K562 (cell line): ENCODE measurements at places on chromosomes 13 and 19.
A peak's percentile ranks its signal among the peaks of the same experiment; 100 is the strongest.

GRCh38 chr13:35781036-35782000 is 304.8 kb upstream of the MAB21L1 start:
- H3K4me3 ChIP-seq: no peak overlapping the region
- H3K4me1 ChIP-seq: no peaks in the 10 kb centered on the region
- H3K27me3 ChIP-seq: no peaks in the 10 kb centered on the region
- DNase-seq: no peak
- H3K27ac ChIP-seq: no peak overlapping the region

- DNase-seq: no peak
- peak overlapping the region; percentile 51 for H3K4me3 ChIP-seq
- peaks cover 84% of the 10 kb centered on the region for H3K36me3 ChIP-seq
Observed at GRCh38 chr19:39832341-39833083, 1.4 kb downstream of the DYRK1B start.

DNA sequence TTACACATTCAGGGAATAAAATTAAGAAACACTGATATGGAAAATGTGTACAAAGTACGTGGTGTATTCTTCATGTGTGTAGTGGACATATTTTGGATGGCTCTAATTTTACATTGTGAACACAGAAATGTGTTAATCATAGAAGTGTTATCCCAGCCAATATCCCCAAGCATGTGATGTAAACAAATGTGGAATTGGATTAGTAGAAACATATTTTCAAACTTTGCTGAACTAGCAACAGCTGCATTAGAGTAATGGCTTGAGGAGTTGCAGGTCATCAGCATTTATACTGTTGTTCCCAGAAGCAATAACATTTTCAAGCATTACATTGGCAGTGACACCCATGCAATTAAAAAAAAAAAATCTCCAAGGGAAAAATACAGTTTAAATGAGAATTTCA is 600.6 kb downstream of the SLITRK1 start:
- no peak for DNase-seq
- H3K4me1 ChIP-seq: no peaks in the 10 kb centered on the region
- no peaks in the 10 kb centered on the region for H3K27me3 ChIP-seq
- no peak overlapping the region for H3K27ac ChIP-seq

- H3K4me1 ChIP-seq: no peaks in the 10 kb centered on the region
- no peak overlapping the region for H3K4me3 ChIP-seq
- no peaks in the 10 kb centered on the region for H3K27me3 ChIP-seq
- no peak for DNase-seq
- H3K27ac ChIP-seq: no peak overlapping the region
- H3K36me3 ChIP-seq: no peaks in the 10 kb centered on the region
Observed at GRCh38 chr13:73401769-73402168, 343.0 kb downstream of the KLF5 start.

DNA sequence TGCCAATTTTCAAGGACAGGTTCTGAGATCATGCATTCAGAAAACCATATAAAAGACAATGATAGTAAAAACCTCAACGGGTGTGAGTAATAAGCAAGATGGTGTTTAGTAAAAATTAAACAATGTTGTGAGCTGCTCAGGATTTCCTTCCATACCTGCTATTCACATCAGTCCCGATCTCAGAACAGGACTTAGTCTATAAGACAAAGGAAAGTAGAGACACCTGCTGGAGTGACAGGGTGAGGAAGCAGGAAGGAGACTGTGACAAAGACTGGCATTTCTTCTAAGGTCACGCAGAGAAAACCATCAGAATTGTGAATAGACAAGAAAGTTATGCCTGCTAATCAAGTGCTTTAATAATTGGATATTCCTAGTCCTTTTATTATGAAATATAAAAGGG is 648.0 kb downstream of the DACH1 start:
- H3K4me3 ChIP-seq: no peak overlapping the region
- no peaks in the 10 kb centered on the region for H3K36me3 ChIP-seq
- DNase-seq: no peak

GRCh38 chr13:39403106-39403505 is 199.9 kb downstream of the LHFPL6 start:
- H3K4me3 ChIP-seq: no peak overlapping the region
- H3K27ac ChIP-seq: no peak overlapping the region
- H3K4me1 ChIP-seq: no peaks in the 10 kb centered on the region
- no peaks in the 10 kb centered on the region for H3K36me3 ChIP-seq
- no peak for DNase-seq

- H3K27ac ChIP-seq: no peak overlapping the region
- H3K36me3 ChIP-seq: no peaks in the 10 kb centered on the region
- no peak for DNase-seq
- H3K4me1 ChIP-seq: no peaks in the 10 kb centered on the region
- peaks cover 10% of the 10 kb centered on the region; the same call in 1 of the 3 replicates for H3K27me3 ChIP-seq
Observed at GRCh38 chr19:30266687-30267086, 105.5 kb upstream of the ZNF536 start.

DNA sequence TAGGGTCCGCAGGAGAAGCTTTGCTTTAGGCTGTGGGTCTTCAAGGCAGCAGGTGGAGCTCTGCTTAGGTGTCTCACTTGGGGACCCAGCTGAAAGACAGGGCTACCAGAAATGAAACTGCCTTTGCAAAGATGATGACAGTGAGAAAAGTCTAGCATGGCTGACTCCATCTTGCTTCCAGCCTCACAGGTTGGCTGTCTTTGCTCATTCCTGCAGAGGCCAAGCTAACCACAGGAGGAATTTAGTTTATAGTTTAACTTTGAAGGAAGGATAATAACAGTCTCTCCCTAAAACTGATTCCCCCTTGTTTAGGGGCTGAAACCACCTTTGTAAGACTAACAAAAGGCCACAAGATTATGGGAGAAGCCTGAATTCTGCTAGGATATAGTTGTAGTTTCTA is 252.4 kb downstream of the UQCRFS1 start:
- H3K27me3 ChIP-seq: no peaks in the 10 kb centered on the region
- H3K27ac ChIP-seq: no peak overlapping the region
- H3K36me3 ChIP-seq: no peaks in the 10 kb centered on the region
- H3K4me3 ChIP-seq: no peak overlapping the region
- no peak for DNase-seq
- H3K4me1 ChIP-seq: no peaks in the 10 kb centered on the region

GRCh38 chr19:14112051-14112808 is 5.3 kb downstream of the PRKACA start:
- DNase-seq: no peak
- no peaks in the 10 kb centered on the region for H3K27me3 ChIP-seq
- no peaks in the 10 kb centered on the region; the same call in 2 of the 3 replicates for H3K36me3 ChIP-seq
- H3K4me1 ChIP-seq: peaks cover 49% of the 10 kb centered on the region
- no peak overlapping the region for H3K27ac ChIP-seq
- no peak overlapping the region for H3K4me3 ChIP-seq

GRCh38 chr19:9467161-9467560 is 31.3 kb downstream of the ZNF560 start:
- H3K36me3 ChIP-seq: no peaks in the 10 kb centered on the region
- no peak overlapping the region for H3K27ac ChIP-seq
- DNase-seq: no peak
- H3K27me3 ChIP-seq: no peaks in the 10 kb centered on the region
- H3K4me3 ChIP-seq: no peak overlapping the region

- no peak for DNase-seq
- H3K4me1 ChIP-seq: no peaks in the 10 kb centered on the region
- H3K36me3 ChIP-seq: no peaks in the 10 kb centered on the region
- no peak overlapping the region for H3K4me3 ChIP-seq
- no peaks in the 10 kb centered on the region for H3K27me3 ChIP-seq
Observed at GRCh38 chr19:17125728-17126677, 50.4 kb downstream of the MYO9B start.

DNA sequence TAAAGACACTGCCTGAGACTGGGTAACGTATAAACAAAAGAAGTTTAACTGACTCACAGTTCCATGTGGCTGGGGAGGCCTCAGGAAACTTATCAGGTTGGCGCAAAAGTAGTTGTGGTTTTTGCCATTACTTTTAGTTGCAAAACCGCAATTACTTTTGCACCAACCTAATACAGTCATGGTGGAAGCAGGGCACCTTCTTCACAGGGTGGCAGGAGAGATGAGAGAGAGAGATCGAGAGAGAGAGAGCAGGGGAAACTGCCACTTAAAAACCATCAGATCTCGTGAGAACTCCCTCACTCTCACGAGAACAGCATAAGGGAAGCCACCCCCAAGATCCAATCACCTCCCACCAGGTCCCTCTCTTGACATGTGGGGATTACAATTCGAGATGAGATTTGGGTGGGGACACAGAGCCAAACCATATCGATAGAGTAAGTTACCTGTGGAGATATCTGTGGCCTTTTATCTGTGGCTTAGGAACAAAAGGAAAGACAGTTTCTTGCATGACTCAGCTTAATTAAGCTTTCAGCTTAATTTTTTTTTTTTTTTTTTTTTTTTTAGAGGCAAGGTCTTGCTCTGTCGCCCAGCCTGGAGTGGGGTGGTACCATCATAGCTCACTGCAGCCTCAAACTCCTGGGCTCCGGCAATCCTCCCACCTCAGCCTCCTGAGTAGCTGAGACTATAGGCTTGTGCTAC is 7.6 kb upstream of the CABP5 start:
- H3K27ac ChIP-seq: no peak overlapping the region
- no peaks in the 10 kb centered on the region for H3K36me3 ChIP-seq
- no peak overlapping the region for H3K4me3 ChIP-seq
- peaks cover 7% of the 10 kb centered on the region for H3K27me3 ChIP-seq
- H3K4me1 ChIP-seq: no peaks in the 10 kb centered on the region; the same call in 1 of the 2 replicates

DNA sequence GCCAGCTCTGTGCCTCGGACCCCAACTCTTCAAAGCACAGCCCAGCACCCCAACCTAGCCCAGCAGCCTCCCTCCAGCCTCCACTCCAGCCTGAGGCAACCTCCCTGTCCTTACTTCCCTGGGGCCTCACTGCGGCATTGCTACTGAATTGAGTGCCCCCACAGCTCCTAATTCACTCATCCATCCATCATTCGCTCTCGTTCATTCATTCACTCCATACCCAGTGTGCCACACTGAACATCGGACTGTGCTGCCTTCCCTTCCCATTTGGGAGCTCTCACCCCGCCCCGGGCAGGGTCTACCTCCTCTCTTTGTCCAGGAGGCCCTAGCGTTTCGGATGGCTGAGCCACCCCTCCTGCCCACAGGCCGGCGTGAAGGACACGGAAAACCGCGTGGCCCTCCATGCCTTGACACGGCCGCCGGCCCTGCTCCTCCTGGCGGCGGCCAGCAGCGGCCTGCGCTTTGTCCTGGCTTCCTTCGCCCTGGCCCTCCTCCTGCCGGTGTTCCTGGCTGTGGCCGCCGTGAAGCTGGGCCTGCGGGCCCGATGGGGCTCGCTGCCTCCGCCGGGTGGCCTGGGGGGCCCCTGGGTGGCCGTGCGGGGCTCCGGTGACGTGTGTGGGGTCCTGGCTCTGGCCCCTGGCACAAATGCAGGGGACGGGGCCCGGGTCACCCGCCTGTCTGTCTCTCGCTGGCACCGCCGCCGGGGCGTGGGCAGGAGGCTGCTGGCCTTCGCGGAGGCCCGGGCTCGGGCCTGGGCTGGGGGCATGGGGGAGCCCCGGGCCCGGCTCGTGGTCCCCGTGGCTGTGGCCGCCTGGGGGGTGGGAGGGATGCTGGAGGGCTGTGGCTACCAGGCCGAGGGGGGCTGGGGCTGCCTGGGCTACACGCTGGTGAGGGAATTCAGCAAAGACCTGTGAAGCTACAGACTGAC is 1.3 kb downstream of the NAT14 start:
- H3K4me3 ChIP-seq: peak overlapping the region; percentile 80; the same call in 1 of the 2 replicates
- peak overlapping the region; percentile 72; the same call in 2 of the 3 replicates for H3K27ac ChIP-seq
- H3K27me3 ChIP-seq: no peaks in the 10 kb centered on the region
- DNase-seq: no peak
- peaks cover 25% of the 10 kb centered on the region for H3K4me1 ChIP-seq
- peaks cover 23% of the 10 kb centered on the region; the same call in 2 of the 3 replicates for H3K36me3 ChIP-seq
